Memory B cell (primary cell): ENCODE measurements at places on chromosomes 6 and 20.

DNA sequence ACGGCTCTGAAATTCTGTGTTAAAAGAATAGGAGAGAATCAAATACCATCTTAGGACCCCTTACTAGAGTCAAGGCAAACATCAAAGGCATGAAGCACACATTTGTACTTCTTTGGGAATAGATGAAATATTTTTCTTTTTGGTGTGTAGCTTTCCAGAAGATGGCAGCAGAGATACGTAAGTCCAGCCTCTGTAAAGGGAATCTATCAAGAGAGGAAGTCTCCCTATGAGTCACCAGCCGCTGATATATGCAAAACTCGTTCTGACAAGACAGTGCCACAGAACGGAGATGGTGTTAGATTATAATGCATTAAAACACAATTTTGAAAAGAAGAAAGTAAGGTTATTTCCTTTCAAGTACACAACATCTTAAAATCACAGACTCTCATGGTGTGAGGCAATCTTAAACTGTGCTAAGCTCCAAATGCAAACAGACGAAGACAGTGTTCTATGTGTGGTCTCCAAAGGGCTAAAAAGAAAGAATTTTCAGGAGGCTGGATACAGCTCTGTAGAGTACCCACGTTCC is 120.0 kb upstream of the AGPAT4 start:
- DNase-seq: peak; percentile 20

- no peak for DNase-seq
Observed at GRCh38 chr20:3046677-3047462, 1.0 kb downstream of the MRPS26 start.

- DNase-seq: no peak
Observed at GRCh38 chr6:151024597-151024996, 159.1 kb downstream of the MTHFD1L start.

- no peak for DNase-seq
Observed at GRCh38 chr6:111761212-111761611, 112.0 kb downstream of the FYN start.

DNA sequence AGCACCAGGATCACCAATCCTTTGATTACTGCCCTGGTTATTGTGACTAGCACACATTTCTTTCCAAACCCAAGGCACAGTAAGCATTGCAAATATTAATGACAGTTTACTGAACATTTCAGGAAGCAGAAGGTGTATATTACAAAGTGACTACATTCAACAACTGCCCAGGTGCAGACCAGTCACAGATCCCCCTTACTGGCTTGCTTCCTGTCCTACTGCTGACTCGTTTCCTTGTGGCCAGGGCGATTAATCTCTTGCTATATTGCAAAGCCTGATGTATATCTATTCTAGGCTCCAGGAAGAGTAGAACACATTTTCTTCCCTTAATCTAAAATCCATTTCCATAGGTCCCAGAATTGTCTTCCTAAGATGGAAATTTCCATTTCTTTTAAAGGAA is 77.2 kb upstream of the EPHA7 start:
- no peak for DNase-seq

- no peak for DNase-seq
Observed at GRCh38 chr6:149393002-149393679, 6.9 kb upstream of the SUMO4 start.

GRCh38 chr6:33964387-33964786 is 160.6 kb upstream of the MLN start:
- no peak for DNase-seq

GRCh38 chr6:13432526-13433184 is 54.7 kb downstream of the GFOD1 start:
- DNase-seq: no peak

GRCh38 chr20:3014662-3015061 is 28.8 kb upstream of the GNRH2 start:
- DNase-seq: no peak

DNA sequence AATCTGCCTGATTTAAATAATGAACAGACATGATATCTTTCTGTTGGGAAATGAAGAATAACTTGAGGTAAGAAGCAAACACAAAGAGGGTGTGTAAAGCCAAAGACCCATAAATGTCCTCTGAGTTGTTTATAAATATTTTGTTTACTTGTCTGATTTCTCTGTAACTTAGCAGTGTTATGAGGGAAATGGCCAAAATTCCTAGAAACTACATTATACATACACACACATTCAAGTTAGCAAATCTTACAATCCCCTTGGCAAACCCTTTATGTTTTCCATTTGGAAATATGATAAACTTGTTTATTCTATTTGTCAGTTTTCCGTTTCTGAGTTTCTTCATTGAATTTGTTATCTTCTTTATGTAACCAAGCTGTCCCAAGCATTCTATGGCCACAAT is 81.4 kb upstream of the TCF21 start:
- DNase-seq: no peak

GRCh38 chr6:138222901-138223546 is 4.7 kb upstream of the PBOV1 start:
- no peak for DNase-seq

DNA sequence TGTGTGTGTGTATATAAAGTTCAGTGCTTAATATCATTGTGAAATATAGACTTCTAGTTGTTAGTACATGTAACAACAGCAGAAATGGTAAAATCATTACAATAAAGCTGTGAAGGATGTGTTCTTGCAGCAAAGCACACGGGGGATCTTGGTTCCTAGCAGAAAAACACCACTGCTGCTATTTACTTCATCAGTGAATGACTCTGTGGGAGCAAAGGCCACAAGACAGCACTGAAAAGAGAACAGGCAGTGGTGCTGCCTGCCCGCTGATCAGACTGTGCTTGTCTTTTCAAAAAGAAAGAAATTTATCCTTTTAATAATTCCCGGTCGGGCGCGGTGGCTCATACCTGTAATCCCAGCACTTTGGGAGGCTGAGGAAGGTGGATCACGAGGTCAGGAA is 689.9 kb upstream of the CITED2 start:
- DNase-seq: no peak

GRCh38 chr20:11924923-11925322 is 7.2 kb downstream of the BTBD3 start:
- no peak for DNase-seq

- DNase-seq: no peak
Observed at GRCh38 chr20:53826597-53827291, 233.1 kb upstream of the ZNF217 start.

GRCh38 chr20:11266571-11266970 is 592.8 kb upstream of the JAG1 start:
- DNase-seq: no peak

GRCh38 chr6:27575594-27576361 is 102.9 kb upstream of the ZNF184 start:
- no peak for DNase-seq

DNA sequence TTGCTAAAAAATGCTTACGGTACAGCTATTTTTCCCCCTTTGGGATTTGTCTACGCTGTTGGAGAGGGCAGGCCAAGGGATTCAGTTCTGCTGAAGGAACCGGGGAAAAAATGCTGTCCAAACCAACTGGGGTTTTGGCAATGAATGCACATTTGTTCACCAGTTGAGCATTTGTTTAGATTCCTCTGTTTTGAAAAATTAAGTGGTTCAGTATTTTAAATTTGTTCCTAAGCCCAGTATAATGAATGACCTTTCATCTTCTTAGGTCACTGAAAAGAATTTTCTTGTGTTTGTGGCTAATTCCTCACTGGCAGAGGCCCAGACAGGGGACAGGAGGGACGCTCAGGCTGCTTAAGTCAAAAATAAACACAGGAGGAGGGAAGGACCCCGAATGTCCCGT is 10.8 kb upstream of the EYA2 start:
- no peak for DNase-seq

DNA sequence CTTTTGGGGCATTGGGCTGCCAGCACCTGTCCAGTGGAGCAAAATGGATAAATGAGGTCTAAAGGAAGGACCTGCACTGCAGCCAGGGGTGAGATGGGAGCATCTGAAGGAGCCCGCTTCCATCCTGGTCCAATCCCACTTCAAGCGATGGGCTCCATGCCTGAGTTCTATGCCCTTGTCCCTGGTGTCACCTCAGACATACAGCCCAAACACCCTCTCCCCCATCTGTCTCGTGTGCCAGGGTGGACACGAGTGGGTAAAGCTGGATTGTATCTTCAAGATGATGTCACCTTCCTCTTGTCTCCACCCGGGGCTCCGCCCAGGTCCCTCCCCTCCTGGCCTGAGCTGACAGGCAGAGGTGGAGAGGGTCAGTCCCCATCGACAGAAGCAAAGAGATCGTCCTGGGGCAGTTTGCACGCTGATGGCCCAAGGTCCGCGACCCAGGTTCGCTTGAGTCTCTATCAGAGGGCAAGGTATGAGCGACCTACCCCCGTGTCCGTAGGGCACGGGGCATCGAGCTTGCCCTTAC is 544 bp downstream of the SMIM29 start:
- DNase-seq: no peak

GRCh38 chr6:100751590-100751989 is 129.5 kb downstream of the ASCC3 start:
- no peak for DNase-seq

DNA sequence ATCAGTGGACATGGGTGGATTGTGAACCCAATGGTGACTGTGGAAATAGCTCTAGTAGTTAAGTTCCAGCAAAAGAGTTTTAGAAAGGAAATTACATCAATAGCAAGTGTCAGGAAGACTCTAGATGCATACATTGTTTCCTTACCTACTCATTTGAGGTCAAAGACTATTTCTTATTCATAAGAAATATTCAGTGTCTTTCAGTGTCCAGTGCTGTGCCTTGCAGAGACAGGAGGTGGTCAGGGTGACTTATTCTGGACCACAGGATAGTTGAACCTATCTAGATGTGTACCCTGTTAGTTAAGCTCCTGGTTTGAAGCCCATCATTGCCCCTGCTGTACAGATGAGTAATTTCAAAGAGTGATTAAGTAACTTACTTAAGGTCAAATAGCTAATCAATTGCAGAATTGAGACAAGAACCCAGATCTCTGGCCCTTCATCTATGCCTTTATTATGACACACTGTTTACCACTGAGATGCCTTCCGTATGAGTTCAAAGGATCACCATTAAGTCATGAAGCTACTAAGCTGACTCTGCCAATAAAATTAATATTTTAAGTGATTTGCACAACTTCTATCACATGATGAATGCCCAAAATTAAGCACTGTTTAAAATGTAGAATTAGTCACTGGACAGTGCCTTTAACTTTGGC is 136.1 kb downstream of the PDSS2 start:
- DNase-seq: no peak

DNA sequence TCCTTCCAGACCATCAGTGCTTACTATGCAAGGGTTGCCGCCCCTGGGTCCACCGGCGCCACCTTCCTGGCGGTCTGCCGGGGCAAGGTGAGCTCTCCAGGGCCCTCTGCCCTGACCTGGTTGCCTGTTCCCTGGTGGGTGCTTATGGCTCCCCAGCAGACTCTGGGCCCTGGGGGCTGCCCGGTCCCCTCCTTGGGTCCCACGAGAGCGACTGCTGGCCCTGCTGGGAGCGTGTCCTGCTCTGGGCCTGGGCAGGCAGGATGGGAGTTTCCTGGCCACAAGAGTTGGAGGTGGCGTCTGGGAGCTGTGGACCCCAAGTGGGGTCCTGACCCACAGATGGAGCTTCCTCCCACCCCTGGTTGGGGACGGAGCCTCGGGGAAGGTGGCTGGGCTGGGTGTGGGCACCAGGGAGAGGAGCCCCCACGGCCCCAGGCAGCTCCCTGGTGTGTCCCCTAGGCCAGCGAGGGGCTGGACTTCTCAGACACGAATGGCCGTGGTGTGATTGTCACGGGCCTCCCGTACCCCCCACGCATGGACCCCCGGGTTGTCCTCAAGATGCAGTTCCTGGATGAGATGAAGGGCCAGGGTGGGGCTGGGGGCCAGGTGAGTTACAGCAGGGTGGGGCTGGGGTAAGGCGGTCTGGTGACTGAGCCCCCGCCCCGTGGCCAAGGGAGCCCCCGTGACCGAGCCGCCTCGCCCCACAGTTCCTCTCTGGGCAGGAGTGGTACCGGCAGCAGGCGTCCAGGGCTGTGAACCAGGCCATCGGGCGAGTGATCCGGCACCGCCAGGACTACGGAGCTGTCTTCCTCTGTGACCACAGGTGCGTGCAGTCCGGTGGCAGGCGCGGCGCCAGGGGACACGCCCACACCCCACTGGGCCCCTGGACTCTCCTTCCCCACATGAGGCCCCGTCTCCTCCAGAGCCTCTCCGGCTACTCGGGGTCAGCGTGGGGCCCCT is 7.1 kb upstream of the TNFRSF6B start:
- no peak for DNase-seq

GRCh38 chr6:39707962-39708683 is 17.1 kb downstream of the KIF6 start:
- DNase-seq: no peak

DNA sequence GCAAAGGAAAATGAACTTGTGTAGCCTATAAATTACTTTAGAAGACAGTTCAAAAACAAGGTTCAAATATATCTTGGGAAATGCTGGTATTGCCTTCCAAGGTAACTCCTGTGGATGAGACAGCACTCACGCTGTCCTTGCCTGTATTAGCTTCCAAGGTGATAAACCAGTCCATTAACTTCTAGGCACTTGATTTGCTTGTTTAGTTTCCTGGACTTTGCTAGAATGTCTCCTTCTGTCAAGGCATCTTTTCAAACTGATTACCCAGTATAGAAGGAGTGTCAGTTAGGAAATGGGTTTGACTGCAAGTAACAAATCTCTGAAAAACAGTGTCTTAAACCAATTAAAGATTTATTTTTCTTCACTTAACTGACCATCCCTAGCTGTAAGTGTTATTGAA is 103.4 kb upstream of the SLC22A23 start:
- DNase-seq: no peak

- DNase-seq: no peak
Observed at GRCh38 chr6:36223706-36224105, 27.2 kb downstream of the BRPF3 start.

GRCh38 chr6:52566853-52567279 is 10.0 kb downstream of the TRAM2 start:
- DNase-seq: no peak

- DNase-seq: no peak
Observed at GRCh38 chr6:17945111-17945510, 42.3 kb downstream of the KIF13A start.

GRCh38 chr20:5570452-5570851 is 179.7 kb upstream of the SHLD1 start:
- DNase-seq: peak; percentile 28

GRCh38 chr6:84448331-84448730 is 220.9 kb upstream of the CEP162 start:
- no peak for DNase-seq

DNA sequence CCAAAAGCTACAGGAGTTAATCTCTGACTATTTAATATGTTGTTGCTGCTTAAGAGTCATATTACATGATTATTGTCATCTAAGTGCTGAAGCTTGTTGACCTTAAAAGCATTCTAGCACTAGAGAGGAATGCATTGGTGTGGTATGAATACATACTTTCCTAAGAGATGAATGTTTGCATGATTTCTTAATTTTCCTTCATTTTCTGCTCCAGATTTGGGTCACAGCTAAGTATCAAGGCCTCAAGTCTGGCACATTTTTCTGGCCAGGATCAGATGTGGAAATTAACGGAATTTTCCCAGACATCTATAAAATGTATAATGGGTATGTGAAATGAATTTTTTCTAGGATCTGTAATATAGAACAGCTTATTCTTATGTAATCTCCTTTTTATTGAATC is 53.6 kb downstream of the ENPP1 start:
- DNase-seq: no peak

DNA sequence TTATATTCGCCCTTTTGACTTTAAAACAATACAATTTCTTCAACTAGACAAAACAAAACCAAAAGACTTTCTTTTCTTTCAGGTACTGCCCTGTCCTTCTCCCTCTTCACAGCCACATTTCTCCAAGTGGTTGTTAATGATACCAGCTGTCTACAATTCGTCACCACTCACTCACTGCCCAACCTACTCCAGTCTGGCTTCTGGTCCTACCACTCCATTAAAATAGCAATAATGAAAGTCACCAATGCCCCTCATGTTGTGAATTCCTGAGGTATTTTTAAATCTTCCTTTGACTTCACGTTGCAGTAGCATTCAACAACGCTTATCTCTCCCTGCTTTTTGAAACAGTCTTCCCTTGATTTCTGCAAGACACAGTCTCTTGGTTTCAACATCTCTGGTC is 11.6 kb upstream of the MAN1A1 start:
- DNase-seq: no peak
